ENCODE measurements at places on chromosomes 12 and 14.

DNA sequence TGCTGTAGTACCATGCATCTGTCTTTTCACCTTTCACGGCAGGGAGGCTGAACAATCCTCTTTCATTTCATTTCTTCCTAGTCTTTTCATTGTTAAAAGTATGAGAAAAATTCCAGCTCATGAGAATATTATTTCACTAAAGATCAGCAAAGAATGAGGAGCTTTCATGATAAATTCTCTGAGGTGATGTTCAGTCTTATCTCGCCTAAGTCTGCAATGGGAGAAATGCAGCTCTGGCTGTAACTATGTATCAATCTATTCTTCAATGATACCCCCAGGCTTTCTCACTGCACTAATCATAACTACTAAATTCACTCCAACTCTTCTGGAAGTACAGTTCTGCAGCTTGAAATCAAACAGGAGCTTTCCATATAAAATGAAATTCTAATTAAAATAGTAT, 15.7 kb downstream of the FOXG1 start:
- no peak for DNase-seq

DNA sequence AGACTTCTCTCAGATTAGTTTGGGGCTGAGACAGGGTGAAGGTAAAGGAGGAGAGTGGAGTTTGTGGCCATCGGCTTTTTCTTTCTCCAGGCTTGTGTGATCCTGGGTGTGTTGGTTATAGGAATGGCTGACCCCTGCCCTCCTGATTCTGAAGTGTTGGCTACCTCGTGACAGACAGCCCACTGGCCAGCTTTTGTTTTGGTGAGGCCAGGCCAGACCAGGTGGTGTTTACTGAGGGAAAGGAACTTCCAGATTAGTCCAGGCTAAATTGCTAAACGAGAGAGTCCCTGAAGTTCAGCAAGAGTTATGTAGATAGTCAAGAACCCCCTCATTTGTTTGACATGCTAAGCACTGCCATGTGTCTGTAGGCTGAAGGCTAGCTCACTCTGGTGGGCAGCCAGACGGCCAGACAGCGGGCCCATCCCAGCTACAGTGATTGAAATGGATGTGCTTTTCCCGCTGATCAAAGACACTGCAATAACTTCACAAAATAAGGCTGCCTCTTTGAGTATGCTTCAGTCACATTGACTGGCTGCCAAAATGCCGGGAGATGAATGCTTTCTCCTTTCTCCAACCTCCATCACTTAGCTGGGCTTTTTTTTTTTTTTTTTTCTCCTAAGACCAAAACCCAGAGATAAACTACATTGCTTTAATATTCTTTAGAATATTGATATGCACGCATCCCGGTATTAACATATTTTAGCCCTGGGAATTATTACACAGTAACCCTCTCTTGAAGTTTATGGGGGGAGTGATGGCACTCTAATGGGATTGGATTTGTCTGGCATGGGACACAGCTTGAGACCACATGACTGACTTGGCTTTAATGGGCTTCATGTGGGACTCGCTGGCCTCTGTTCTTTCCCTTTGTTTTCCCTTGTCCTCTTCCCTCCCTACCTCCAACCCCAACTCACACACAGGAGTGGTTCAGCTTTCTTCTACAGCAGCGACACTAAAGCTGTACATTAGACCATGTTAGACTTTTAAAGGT, 76.9 kb downstream of the SMOC1 start:
- DNase-seq, result no peak

DNA sequence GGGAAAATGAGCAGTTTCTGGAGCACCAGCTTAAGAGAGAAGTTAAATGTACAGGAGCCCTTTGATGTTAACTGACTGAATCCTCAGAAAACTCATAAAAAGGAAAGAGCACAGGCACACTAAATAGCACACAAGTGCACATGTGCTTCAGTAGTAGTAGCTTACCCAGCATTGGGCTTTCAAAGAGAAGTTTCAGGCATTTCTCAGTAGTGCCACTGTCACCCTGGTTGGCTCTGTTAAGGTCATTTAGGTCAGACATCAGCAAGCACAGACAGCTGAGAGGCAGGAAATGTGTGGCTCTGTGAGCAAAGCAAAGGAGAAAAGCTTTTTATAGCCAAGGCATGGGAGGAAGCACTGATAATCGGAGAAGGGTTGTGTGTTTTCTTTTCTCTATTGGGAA, 96.3 kb upstream of the HIF1A start:
- no peak for DNase-seq

DNA sequence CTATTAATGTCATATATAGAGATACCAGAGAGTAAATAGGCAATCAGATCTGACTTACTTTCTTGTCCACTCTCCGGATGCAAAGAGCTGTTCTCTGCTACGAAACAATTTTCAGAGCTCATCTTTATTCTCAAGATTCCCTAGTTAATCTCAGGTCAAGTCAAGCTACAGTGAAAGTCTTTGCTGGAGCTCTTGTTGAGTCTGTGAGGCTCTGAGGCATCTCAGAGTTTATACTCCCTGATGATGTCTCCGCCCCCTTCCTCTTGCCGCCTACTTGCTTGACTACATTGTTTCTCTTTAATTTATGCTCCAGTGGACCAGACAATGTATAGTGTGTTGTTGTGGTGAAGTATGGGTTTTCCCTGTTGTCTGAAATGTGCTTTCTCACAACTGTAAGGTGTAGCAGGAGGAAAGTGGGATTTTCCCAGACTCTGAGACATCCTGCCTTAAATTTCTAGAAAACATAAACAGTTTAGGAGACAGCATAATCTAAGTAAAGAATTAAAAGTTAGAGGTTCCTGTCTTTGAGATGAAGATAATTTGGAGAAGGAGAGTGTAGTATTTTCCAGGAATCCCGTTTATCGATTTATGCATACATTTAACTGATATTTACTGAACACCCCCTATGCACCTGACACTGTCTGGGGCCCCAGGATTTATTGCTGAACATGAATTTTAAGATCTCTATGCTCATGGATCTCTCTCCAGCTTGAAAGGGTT, at the start of gene CD69:
Gene CD69, minus strand, starts transcription at position 203 of the 720 bp plus-strand sequence. Its CDS starts 81 bp downstream, at position 122.
- DNase-seq, result no peak

All from NCI-H2171 treated with DMSO at 0.1 percent for 48 hours (cell line).